Chondrocyte (in vitro differentiated cells): ENCODE measurements at places on chromosomes 11 and 22. TPM values are rescaled to one million over a fixed set of nuclear protein-coding genes. Genes with fewer than 3 reads are reported as not detected.

The APOL3 gene
- total RNA-seq, result 2.3 to 5.9 TPM (median 3.4 TPM) in 3 replicates

The CHADL gene
- 0.36 to 1.3 TPM (median 0.39 TPM) in 3 replicates for total RNA-seq

The CDCA5 gene
- 5.5 to 11.4 TPM (median 6.3 TPM) in 3 replicates for total RNA-seq

The GDPD4 gene
- total RNA-seq, result not detected in 3 replicates

The ZC3H7B gene
- 54.7 to 73.3 TPM (median 55.8 TPM) in 3 replicates for total RNA-seq

The OR56A3 gene
- not detected in 3 replicates for total RNA-seq

The ASRGL1 gene
- 3.5 to 6.2 TPM (median 6.0 TPM) in 3 replicates for total RNA-seq

The LRRC55 gene
- total RNA-seq, result not detected in 3 replicates

The ZNF202 gene
- total RNA-seq, result 7.4 to 10.0 TPM (median 8.3 TPM) in 3 replicates

The OR52I1 gene
- not detected in 3 replicates for total RNA-seq

The ZNF408 gene
- 12.3 to 15.5 TPM (median 14.6 TPM) in 3 replicates for total RNA-seq

The NXPE1 gene
- total RNA-seq, result not detected in 3 replicates
